ENCODE measurements at places on chromosomes 2 and 18.

DNA sequence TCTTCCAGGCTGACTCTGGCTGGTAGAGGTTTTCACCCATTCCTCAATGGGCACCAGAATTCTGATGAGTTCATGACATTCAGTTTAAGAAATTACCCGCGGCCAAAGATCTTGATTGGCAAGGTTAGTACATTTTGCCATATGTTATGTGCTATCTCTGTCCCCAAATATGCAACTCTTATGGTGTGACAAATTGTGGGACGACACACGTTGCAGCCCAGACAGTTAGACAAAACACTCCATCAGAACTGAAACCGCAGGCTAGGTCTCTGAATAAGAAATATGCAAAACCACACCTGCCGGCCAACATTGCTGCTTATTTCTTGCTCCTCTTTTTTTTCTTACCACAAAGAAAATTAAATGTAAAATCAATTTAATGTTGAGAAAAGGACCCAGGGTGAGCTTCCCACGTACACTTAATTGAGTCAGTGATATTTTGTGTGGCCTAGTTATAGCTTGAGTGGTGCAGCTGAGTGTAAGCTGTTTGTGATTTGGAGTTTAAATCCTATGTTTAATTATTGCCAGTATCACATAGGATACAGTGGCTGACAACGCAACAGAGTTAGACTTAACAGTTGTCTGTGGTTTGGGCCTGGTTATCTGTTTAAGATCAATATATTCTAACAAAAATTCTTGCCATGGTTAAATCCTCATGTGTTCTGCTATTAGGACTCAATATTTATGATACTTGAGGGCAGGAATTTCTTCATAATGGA is 35.7 kb upstream of the LTBP1 start:
- DNase-seq: no peak

DNA sequence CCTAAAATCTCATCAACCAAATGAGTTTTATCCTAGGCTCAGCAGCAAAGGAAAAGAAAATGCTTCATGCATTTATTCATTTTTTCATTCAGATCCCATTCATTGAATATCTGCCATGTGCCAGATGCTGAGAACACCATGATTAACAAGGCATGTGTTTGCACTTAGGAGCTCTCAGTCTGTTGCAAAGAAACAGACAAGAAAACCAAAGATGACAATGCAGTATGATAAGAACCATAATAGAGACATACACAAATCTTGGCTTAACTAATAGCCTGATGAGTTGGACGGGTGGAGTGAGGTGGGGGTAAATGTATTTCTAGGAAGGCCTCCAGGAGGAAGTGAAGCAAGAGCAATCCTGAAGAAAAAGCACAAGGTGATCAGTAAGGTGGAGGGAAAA is 177.8 kb upstream of the SCN7A start:
- no peak for DNase-seq

DNA sequence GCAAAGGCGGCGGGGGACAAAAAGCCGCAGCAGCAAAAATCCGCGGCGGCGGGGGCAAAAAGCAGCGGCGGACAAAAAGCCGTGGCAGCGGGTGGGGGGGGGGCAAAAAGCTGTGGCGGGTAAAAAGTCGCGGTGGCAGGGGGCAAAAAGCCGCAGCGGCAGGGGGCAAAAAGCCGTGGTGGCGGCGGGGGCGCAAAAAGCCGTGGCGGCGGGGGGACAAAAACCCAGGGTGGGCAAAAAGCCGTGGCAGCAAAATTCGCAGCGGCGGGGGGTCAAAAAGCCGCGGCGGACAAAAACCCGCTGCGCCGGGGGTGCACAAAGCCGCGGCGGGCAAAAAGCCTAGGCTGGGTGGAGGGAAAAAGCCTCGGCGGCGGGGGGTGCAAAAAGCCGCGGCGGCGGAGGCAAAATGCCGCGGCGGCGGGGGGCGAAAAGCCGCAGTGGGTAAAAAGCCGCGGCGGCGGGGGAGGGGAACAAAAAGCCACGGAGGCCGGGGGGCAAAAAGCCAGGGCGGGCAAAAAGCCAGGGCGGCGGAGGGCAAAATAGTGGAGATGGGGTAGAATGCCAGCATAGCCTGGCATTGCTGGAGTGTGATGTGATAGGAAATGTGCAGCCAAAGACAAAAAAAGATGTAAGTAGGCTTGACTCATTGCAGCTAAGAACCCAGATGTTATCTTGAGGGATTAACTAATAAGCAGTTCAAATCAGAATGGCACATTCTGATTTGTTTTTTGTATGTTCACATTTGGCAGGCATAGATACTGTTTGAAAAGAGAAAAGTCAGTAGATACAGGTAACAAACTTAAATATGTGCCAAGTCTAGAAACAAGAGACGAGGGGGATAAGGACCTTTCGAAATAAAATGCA is 1076.3 kb downstream of the RPIA start:
- DNase-seq: no peak

DNA sequence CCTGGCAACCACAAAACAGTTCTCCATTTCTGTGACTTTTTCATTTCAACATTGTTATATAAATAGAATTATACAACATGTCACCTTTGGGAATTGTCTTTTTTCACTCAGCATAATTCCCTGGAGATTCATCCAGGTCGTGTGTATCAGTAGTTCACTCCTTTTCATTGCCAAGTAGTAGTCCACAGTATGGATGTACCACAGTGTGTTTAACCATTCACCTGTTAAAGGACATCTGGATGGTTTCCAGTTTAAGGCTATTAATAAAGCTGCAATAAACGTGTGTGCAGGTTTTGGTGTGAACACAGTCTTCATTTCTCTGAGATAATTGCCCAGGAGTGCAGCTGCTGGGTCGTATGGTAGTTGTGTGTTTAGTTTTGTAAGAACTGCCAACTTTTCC is 35.7 kb downstream of the COPS7B start:
- no peak for DNase-seq

DNA sequence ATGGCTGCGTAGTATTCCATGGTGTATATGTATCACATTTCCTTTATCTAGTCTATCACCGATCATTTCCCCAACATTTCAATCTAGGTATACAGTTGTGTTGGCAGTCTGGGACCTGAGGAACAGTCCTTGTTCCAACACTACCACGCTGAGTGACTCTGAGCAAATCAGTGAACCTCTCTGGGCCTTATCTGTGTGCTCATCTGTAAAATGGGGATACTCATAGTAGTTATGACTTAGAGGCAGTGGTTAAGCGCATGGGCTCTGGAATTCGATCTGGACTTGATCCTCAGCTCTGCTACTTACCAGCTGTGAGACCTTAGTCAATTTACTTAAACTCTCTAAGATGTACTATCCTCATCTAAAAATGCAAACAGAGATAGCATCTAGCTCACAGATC is 85.1 kb downstream of the BCL2 start:
- DNase-seq: no peak

DNA sequence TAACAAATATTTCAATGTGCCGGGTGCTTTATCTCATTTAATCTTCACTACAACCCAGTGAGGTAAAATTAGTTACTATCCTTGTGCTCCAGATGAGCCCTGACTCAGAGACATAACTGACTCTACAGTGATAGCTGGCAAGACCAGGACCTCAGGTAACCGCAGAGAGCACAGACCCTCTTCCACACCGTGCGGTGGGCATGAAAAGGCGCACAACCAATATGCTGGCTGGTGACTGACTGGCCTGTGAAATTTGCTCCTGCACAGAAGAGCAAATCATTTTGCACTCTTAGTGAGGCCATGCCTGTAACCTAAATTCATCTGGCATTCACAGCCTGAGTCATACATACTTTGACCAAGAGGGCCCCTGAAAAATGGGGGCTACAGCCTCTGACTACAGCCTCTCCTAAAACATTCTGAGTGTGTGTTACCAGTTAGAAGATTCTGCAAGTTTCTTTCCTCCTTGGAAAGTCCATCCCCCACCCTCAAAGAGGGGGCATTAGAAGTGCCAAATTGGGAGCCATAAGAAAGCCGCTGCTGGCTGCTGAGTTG is 22.4 kb upstream of the MSGN1 start:
- DNase-seq: no peak

- DNase-seq: no peak
Observed at GRCh38 chr2:119682578-119682977, 3.6 kb downstream of the TMEM177 start.

DNA sequence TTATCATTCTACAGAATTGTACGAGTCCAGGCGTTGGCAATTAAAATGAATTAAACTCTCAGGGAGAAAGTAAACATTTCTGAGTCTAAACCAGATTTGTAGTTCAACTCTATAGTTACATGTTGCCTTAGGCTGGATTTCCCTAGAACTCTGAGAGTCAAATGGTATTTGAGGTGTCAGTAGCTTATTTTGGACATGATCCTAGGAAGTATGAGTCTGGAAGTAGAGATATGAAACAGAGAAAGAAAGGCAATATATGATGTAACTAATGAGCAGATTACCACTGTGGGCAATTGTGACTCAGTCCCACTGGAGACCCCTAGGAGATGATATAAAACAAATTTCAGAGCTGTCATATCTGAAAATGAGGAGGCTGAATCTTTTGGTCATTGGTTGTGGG is 199.1 kb upstream of the UBE2E3 start:
- no peak for DNase-seq

- DNase-seq: no peak
Observed at GRCh38 chr18:77052983-77053309, 79.6 kb downstream of the MBP start.

DNA sequence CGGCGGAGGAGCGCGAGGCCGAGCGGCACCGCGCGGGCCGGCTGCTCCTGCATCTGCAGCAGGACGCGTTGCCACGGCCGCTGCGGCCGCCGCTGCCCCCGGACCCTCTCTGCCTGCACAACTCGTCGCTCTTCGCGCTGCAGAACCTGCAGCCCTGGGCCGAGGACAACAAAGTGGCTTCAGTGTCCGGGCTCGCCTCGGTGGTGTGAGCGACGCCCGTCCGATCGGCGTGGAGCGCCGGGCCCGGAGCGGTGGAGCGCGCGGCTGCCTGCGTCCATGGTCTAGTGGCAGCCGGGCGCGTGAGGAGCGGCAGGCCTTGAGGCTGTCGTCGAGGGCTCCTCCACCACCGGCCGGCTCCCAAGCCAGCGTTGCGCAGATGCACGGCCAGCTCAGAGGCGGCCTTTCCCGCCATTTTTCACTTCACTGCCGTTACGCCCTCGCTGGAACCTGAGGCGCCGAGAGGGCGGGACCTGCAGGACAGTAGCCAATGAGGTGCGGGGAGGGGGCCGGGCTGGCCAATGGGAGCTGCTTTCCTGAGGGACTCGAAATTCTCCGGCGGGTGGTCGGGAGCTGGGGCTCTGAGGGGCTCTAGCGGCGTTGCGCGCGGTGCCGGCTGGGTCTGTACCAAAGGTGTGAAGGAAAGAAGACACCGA is 1.9 kb downstream of the TLX2 start:
- peak; percentile 50 for DNase-seq

DNA sequence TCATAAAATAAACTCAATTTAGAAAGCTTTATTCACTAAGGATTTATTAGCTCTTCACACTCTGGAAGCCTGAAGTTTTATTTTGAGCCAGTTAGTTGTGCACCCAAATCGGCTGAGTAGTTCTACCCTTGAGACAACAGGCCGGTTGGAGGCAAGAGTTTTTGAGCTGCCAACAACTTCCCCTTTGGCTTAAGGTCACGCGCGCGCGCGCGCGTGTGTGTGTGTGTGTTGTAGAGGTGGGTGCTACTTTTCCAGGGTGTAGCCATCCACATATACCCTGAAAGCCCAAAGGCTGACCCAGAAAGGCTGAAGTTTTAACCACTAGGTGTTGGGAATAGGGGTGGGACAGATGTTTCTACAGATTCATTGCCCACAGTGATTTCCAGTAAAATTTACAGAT is 150.2 kb upstream of the LHCGR start:
- no peak for DNase-seq

DNA sequence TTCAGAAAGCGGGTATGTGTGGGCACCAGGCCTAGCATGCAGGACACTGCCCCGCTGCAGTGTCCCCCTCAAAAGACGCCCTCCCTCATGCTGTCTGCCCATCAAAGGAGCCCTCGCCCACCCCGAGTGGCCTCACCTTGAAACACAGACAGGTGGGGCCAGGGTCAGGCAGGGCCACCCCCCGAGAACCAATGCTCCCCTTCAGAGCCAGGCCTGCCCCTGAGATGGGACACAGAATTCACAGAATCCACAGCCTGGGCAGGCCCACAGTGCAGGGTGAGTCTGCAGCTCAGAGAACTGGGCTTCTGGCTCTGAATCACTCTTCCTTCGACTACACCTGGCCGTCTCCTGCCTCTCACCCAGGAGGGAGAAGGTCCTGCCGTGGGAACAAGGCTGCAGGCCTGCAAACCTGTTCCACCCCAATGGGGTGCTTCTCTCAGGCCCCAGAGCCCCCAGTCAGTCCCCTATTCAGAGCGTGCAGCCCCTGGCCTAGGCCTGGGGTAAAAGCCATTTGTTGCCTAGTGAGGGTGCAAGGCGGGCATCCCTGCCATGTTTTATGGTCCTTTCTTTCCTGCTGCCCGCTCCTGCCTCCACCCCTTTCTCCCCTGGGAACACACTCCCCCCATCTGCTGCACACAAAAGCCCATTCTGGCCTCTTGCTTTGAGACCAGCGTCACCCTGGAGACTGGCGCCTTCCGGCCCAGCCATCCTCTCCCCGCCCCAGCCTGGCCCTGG is 11.3 kb upstream of the ARHGEF4 start:
- no peak for DNase-seq

- DNase-seq: no peak
Observed at GRCh38 chr18:54444319-54444914, 86.7 kb downstream of the C18orf54 start.

GRCh38 chr2:240287011-240287410 is 146.6 kb upstream of the OTOS start:
- no peak for DNase-seq

DNA sequence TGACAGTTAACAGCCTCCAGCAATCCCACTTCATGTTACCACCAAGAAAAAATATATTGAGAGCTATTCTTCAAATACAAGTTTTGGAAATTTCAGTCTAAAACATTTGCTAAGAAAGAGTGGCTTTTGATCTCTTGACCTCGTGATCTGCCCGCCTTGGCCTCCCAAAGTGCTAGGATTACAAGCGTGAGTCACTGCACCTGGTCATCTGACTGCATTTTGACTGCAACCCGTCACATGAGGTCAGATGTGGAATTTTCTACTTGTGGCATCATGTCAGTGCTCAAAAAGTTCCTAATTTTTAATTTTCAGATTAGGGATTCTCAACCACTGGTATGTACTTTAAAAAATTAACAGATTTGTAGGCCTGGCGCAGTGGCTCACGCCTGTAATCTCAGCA is 9.1 kb upstream of the CLK1 start:
- DNase-seq: no peak

- no peak for DNase-seq
Observed at GRCh38 chr2:239213643-239214101, 187.1 kb downstream of the HDAC4 start.

DNA sequence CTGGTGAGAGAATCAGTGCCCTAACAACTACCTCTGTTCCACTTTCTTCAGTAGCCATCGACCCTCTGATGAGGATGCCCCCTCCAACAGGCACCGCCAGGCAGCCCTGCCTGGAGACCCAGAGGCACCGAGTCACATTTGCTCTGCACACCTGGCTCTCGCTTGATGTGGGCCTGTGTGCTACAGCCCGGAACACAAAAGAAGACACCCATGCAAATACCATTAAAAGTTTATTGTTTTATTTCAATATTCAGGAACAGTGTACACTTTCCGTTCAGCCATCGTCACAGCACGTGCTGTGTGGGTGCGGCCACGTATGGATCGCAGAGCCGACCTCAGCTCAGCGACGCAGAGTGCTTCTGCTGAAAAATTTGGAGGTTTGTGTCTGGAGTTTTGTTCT is 154.0 kb downstream of the MBP start:
- DNase-seq: no peak

- DNase-seq: no peak
Observed at GRCh38 chr2:229342376-229342775, 71.3 kb upstream of the PID1 start.

- no peak for DNase-seq
Observed at GRCh38 chr2:126467367-126468054, 188.4 kb upstream of the GYPC start.

GRCh38 chr18:21314724-21315123 is 72.7 kb downstream of the GREB1L start:
- no peak for DNase-seq
